ENCODE measurements at places on chromosomes 16 and 17. TPM values are rescaled to one million over a fixed set of nuclear protein-coding genes. Genes with fewer than 3 reads are reported as not detected.

The C17orf78 gene
- not detected for total RNA-seq

The KRTAP2-3 gene
- total RNA-seq = not detected

The KIF19 gene
- total RNA-seq = 0.42 TPM

The SEPTIN12 gene
- not detected for total RNA-seq

The ARL2BP gene
- total RNA-seq = 30.2 TPM

The C16orf92 gene
- not detected for total RNA-seq

The TP53TG3C gene
- total RNA-seq = not detected

The NPIPB6 gene
- total RNA-seq = 2.0 TPM

The SOST gene
- not detected for total RNA-seq

The SMIM36 gene
- total RNA-seq = not detected

The CRISPLD2 gene
- not detected for total RNA-seq

The ZFP3 gene
- total RNA-seq = 2.9 TPM

The HSD11B2 gene
- total RNA-seq = 0.14 TPM

The RAB34 gene
- 5.6 TPM for total RNA-seq

The PLD6 gene
- 5.2 TPM for total RNA-seq

The KCNJ18 gene
- not detected for total RNA-seq

The SULT1A2 gene
- total RNA-seq = 0.20 TPM

The TMIGD1 gene
- total RNA-seq = not detected

The TBC1D3I gene
- total RNA-seq = 1.1 TPM

The SSTR5 gene
- total RNA-seq = not detected

The KIF2B gene
- total RNA-seq = not detected

The MYO15A gene
- 0.82 TPM for total RNA-seq

The NDE1 gene
- 138 TPM for total RNA-seq

The ZNF821 gene
- total RNA-seq = 10.7 TPM

The RSKR gene
- 28.2 TPM for total RNA-seq

The CPNE7 gene
- total RNA-seq = 0.38 TPM

The ZNF469 gene
- 0.84 TPM for total RNA-seq

The HOXB2 gene
- 17.5 TPM for total RNA-seq

The B4GALNT2 gene
- 0.02 TPM for total RNA-seq

The PLA2G10 gene
- not detected for total RNA-seq

The ZSCAN32 gene
- 18.2 TPM for total RNA-seq

The TMC8 gene
- 251 TPM for total RNA-seq

The OR3A2 gene
- total RNA-seq = 2.3 TPM

The TEKT3 gene
- total RNA-seq = not detected

The OR1F1 gene
- total RNA-seq = not detected

The WFDC1 gene
- total RNA-seq = not detected

The C16orf54 gene
- 51.2 TPM for total RNA-seq
